Lower lobe of right lung (tissue), 2 donors: ENCODE measurements at places on chromosomes 3 and 15.

GRCh38 chr3:165466856-165467255 is 270.7 kb upstream of the SLITRK3 start:
- no peak overlapping the region for H3K4me3 ChIP-seq
- no peak for DNase-seq
- H3K27ac ChIP-seq = no peak overlapping the region

DNA sequence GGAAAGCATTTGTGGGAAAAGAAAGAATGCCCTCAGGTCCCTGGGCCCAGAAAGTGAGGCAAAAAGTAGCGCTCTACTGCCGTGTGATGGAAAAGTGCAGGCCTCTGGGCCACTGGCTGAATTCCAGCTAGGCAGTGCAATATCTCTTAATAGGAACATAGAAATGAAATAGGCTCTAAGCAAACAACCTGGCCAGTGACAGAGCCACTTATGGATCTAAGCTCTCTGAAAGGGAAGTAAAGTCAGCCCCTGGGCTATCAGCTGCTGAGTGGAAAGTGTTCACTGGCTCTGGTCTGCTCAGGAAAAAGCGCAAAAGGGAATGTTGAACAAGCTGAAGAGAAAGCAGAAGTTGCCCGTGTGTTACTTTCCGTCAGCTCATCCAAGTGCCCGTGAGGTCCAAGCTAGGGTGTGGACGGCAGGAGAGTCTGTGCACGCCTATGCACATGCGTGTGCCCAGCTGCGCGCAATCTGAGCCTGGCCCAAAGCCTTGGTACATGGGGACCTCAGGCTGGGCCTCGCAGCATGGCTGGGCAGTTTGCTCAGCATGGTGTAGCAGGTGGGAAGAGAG is 74.0 kb upstream of the RAD18 start:
- H3K27ac ChIP-seq = no peak overlapping the region
- no peak for DNase-seq
- H3K27me3 ChIP-seq = no peaks in the 10 kb centered on the region
- H3K4me1 ChIP-seq = peaks cover 18% of the 10 kb centered on the region
- no peaks in the 10 kb centered on the region for H3K36me3 ChIP-seq

GRCh38 chr3:50515565-50516439 is 12.4 kb upstream of the CACNA2D2 start:
- H3K4me3 ChIP-seq = peak overlapping the region; percentile 30
- no peaks in the 10 kb centered on the region for H3K36me3 ChIP-seq
- peaks cover 20% of the 10 kb centered on the region for H3K4me1 ChIP-seq
- H3K27me3 ChIP-seq = no peaks in the 10 kb centered on the region

GRCh38 chr15:36278219-36278618 is 301.2 kb upstream of the CDIN1 start:
- no peak overlapping the region for H3K27ac ChIP-seq
- H3K4me1 ChIP-seq = no peaks in the 10 kb centered on the region
- H3K27me3 ChIP-seq = no peaks in the 10 kb centered on the region
- no peak overlapping the region for H3K4me3 ChIP-seq
- no peaks in the 10 kb centered on the region for H3K36me3 ChIP-seq
- no peak for DNase-seq

DNA sequence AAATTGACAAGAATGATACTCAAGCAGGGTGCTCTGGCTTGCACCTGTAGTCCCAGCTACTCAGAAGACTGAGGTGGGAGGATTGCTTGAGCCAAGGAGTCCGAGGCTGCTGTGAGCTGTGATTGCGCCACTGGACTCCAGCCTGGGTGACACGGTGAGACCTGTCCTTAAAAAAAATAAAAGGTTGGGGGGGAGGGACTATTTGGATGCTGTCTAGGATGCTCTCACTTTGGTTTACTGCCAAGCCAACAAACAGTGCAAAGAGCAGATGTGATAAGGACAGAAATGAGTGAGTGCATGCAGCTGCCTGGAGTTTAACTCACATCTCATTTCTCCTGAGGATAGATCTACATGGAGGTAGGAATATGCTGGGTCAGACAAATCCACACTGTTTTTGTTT is 130.0 kb downstream of the FRMD4B start:
- no peak overlapping the region for H3K27ac ChIP-seq
- peaks cover 10% of the 10 kb centered on the region for H3K36me3 ChIP-seq

DNA sequence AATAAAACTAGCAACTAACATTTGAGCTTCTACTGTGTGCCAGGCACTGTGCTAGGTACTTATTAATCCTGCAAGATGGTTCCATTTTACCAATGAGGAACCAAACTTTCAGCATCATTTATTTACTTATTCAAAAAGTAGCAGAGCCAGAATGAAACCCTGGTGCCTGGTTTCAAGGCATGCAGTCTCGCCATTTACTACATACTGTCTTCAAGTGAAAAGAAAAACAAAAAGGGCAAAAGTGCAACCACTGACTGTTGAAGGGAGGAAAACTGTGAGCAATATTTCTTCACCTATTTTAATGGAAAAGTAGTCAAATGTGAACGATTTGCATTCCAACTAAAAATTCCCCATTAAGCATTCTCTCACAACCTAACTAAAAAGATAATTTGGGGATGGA is 8.7 kb downstream of the DCUN1D1 start:
- no peak for DNase-seq
- no peaks in the 10 kb centered on the region for H3K36me3 ChIP-seq
- H3K4me1 ChIP-seq = peaks cover 27% of the 10 kb centered on the region
- H3K4me3 ChIP-seq = no peak overlapping the region
- no peaks in the 10 kb centered on the region for H3K27me3 ChIP-seq

GRCh38 chr3:134427400-134428111 is 53.3 kb upstream of the AMOTL2 start:
- H3K4me3 ChIP-seq = no peak overlapping the region
- no peaks in the 10 kb centered on the region for H3K4me1 ChIP-seq
- DNase-seq = no peak
- no peaks in the 10 kb centered on the region for H3K36me3 ChIP-seq
- no peaks in the 10 kb centered on the region for H3K27me3 ChIP-seq

DNA sequence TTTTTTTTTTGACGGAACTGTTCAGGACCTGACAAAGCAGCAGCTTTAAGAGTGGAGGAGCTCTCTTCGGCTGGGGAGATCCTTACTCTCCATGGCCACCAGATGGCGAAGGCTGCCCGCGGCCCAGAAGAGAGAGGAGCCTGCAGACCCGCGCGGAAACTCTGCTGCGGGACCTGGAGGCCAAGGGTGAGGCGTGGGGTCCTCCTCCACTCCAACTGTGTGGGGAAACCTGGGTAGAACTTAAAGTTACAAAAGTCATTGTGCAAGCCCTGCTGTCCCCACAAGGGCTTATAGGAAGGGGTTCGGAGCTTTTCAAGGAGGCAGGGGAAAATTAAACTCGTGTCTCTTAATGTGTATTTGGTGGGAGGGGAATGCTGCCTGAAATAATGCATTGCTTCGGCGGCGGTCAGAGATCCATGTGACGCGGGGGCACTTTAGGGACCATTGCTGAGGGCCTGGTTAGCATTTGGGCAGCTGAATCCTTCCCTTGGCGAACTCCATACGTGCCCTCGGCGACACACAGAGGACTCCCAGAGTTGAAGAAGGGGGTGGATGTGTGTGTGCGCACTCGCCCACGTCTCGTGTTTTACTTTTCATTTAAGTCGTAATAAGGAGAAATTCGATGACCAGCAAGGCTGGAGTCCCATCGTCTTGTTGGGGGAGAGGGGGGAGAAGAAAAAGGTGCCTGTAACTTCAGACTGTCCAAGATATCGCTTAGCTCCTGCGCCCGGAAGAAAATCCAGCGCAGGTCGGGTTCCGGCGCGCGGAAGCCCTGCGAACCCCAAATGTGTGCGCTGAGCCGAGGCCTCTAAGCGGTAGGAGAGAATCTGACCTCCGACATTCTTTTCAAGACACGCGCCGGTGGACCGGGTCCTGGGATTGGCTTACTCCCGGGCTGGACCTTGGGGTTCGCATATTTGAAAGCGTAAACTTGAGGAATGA is 9.7 kb downstream of the EOMES start:
- H3K4me3 ChIP-seq = peak overlapping the region; percentile 66
- DNase-seq = peak; percentile 78
- H3K4me1 ChIP-seq = peaks cover 26% of the 10 kb centered on the region
- H3K36me3 ChIP-seq = no peaks in the 10 kb centered on the region
- H3K27ac ChIP-seq = no peak overlapping the region

DNA sequence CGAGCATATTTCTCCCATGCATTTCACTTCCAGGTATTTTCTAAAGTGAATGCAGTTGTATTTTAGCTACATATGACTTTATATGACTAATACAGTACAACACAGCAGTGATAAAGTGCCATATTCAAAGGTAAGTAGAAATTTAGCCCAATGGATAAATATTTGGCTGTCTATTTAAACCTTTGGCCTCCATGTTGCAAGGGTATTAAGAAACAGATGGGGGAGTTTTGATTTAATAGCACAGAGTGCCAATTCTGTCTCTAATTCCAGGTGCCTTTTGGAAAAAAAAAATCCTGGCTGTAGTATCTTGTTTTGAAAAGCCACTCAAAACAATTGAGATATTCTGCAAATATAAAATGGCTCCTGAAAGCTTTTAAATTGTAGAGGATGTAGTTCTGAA is 44.9 kb upstream of the SGO1 start:
- no peaks in the 10 kb centered on the region for H3K27me3 ChIP-seq
- H3K4me1 ChIP-seq = no peaks in the 10 kb centered on the region
- DNase-seq = no peak

DNA sequence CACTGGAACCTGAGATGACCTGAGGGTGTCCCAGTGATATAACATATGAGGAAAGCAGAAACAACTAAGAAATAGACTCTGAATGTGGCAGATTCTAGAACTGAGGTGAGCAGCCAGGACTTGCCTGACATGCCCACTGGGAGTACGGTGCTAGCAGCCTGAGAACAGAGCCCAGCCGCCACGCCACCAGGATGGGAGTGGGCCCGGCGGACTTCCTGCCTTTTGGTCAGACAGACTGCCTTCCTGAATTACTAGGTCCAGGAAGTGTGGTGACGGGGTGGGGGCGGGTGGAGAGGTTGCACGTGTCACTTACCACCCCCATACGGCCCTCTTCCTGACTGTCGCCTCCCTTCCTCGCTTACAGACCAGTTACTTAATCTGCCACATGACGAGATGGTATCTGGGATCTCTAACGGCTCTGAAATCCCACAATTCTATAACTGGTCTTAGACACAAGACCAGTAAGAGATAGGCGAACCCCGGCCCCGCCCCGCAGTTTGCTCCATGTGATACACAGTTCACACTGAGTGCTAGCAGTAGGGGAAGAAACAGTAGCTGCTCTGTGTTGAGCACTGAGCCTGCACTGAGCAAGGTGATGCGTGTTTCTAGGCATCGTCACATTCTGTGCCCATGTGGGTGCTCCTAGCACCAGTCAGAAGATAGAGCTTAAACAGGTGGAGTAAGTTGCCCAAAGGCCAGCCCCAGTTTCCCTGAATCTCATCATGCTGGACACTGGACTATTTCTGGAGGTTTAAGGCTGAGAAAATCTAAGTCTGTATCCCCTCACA is 95.7 kb downstream of the CPN2 start:
- H3K27ac ChIP-seq = peak overlapping the region; percentile 62
- H3K27me3 ChIP-seq = no peaks in the 10 kb centered on the region
- peak; percentile 93 for DNase-seq
- H3K4me3 ChIP-seq = no peak overlapping the region
- H3K36me3 ChIP-seq = no peaks in the 10 kb centered on the region
- peaks cover 32% of the 10 kb centered on the region for H3K4me1 ChIP-seq

GRCh38 chr3:18417904-18418572 is 7.1 kb downstream of the SATB1 start:
- peaks cover 12% of the 10 kb centered on the region for H3K4me1 ChIP-seq
- no peak for DNase-seq
- peaks cover 46% of the 10 kb centered on the region for H3K36me3 ChIP-seq
- H3K4me3 ChIP-seq = no peak overlapping the region
- H3K27me3 ChIP-seq = no peaks in the 10 kb centered on the region

DNA sequence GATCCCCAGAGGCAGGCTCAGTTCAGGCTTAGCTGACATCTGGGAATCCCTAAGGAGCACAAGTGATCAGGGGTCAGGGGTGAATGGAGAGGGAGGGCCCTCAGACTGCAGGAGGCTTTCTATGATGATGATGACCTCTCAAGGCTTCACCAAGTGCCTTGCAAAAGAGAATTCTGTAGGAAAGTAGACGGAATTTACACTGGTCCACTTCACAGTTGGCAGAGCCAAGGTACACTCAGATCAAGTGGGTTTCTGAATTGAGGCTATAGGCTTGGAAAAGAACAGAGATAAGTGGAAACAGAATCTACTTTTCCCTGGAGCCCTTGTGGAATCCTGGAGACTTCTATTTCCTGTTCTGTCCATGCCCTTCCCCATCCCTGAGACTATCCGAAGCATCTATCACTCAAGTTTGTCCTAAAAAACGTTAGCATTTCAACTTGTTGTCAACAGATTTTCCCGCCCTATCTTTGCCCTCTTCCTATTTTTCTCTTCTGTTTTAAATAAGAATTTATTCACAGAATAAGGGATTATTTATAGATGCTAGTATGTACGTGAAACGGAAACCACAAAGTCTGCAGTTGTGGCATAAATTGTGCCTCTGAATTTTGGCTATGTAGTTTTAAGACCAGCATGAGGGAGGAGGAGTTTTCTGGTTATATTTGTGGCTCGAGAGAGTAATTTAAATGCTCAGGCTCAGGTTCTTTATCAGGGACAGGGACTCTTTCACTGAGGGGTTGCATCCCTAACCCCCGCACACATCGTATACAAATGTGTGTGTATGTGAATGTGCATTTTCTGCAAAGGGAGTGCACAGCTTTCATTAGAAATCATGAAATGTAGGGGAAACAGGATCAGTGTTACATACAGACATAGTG is 12.8 kb downstream of the GCSAM start:
- H3K27ac ChIP-seq = no peak overlapping the region
- no peak overlapping the region for H3K4me3 ChIP-seq
- no peaks in the 10 kb centered on the region for H3K36me3 ChIP-seq
- H3K27me3 ChIP-seq = no peaks in the 10 kb centered on the region
- no peak for DNase-seq

DNA sequence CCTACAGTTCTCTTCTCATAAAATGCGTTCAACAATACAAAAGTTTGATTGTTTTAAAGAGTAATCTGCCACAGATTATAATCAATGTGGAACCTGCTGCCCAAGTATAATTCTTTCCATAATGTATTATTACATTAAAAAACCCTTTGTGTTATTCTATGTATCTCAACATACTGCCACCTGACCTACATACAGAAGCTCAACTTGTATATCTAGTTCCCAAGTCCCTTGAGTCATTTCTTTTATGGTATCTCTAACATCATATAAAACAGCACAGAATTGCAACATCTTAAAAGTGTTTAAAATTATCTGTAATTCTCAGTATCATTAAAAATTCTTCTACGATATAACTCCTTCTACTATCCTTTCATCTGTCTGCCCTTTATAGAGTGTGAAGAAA is 70.3 kb downstream of the TBL1XR1 start:
- no peak overlapping the region for H3K4me3 ChIP-seq
- no peaks in the 10 kb centered on the region for H3K36me3 ChIP-seq
- H3K27ac ChIP-seq = no peak overlapping the region
- H3K27me3 ChIP-seq = no peaks in the 10 kb centered on the region

GRCh38 chr15:42065033-42065432 is 29.3 kb downstream of the PLA2G4D start:
- H3K4me1 ChIP-seq = peaks cover 6% of the 10 kb centered on the region
- H3K27ac ChIP-seq = no peak overlapping the region
- H3K4me3 ChIP-seq = no peak overlapping the region

GRCh38 chr3:27721717-27722564 is at the start of gene EOMES:
Gene EOMES, minus strand, starts transcription at chr3:27722323. Its CDS starts 29 bp downstream, at chr3:27722294.
- H3K27ac ChIP-seq = peak within 1 kb of the TSS; percentile 31
- peak; percentile 52 for DNase-seq
- H3K36me3 ChIP-seq = no peaks in the 10 kb centered on the region
- peaks cover 33% of the 10 kb centered on the region for H3K4me1 ChIP-seq
- H3K27me3 ChIP-seq = peaks cover 98% of the 10 kb centered on the region
- H3K4me3 ChIP-seq = peak within 1 kb of the TSS; percentile 50

GRCh38 chr3:54235998-54236397 is 113.6 kb downstream of the CACNA2D3 start:
- no peaks in the 10 kb centered on the region for H3K4me1 ChIP-seq
- no peak overlapping the region for H3K27ac ChIP-seq
- H3K27me3 ChIP-seq = no peaks in the 10 kb centered on the region
- DNase-seq = no peak
- no peaks in the 10 kb centered on the region for H3K36me3 ChIP-seq
